ENCODE measurements at places on chromosomes 11 and 22.

DNA sequence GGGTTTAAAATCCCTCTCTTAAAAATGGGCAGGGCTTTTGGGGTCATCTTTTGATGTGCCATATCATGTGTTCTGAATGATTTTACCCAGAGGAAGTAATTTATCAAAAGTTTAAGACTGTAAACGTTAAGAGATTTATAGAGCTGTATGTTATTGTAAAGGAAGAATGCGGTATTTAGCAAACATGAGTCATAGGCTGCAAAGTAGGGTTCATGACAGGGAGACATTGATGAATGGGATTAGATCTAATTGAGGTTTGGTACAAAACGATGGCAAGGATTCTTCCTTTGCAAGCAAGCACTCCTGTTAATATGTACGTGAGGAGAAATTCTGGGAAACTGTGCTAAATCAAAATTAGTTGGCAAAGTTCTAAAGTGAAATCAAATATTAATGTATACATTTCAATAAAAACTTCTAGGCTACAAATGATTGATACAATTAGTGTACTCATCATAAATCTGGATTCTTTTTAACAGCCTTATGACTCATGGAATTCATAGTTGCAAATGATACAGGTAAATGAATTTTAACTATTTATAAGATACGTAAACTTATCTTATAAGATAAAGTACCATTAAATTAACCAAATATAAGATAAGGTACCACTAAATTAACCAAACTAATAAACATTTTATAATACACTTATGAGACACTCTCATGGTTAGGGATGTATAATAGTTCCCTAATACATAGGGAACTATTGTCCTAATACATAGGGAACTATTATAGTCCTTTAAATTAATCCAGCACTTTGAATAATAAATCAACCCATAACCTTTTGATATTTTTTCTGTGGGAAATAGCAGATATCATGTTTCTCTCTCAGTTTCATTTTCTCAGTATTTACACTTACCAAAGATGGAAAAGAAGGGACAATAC lies 58.4 kb downstream of the KIF18A start:
- DNase-seq: no peak

GRCh38 chr22:47928631-47929030 lies 1166.2 kb downstream of the TBC1D22A start:
- no peak for DNase-seq

DNA sequence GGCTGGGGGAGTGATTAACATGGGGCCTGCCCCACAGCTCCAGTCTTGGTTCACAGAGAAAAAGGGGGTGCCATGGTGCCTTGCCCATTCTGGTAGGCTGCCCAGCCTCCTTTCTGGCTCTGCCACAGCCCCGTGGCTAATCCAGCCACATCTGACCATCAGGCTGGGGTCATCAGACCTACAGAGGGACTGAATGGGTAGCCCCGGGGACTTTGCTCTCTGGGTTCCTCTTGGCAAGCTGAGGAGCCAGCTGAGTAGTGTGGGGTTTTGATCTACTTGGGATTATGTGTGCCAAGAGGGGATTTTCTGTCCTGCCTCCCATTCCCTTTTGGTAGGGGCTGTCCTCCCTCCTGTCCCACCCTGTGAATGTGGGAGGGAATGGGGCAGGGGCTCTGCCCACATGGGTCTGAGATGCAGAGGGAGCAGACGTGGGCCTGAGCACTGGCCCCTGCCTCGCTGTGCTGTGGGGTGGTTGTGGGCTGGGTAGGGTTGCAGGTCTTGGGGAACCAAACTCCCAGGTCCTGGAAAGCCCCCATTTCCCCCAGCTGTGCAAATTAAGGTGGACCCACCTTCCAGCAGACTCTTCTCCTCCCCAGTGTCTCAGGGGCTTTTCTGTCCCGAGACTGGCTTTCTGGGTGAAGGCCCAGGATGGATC lies 32.0 kb downstream of the CD82 start:
- DNase-seq: no peak

DNA sequence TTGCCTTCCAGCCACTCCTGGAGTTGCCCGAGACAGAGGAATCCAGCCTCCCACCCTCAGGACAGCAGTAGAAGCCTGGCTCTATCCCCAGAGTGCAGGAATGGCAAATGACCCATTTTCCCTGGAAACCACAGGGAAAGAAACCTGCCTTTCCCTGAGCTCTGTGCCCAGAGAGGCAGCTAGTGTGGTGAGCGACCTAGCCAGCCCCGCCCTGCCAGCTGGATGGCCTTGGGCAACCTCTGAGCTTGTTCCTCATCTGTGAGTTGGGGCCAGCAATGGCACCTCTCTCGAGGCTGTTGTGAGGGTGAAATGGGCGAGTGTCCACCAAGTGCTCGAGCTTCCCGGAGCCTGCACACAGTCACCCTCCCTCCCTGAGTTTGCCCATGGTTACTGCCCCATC lies 3.7 kb downstream of the OMP start:
- DNase-seq: no peak

GRCh38 chr11:114129142-114129541 lies 69.6 kb downstream of the ZBTB16 start:
- no peak for DNase-seq

DNA sequence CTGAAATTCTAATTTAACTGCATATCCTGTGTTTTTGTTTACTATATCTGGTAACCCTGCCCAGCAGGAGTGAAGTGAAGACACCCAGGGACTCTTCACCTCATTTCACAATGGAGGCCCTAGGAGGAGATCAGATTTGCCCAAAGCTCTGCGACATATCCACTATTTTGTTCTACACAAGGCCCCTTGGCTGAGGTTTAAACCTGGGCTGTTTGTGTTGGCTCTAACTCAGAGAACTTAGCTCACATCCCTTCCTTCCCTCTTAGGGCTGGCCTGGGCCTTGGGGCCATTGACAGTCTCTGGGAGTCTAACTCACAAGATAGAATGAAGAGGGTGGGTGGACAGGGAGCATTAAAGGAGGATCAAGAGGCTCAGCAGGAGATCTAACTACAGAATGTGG lies 8.2 kb upstream of the PLA2G3 start:
- no peak for DNase-seq

DNA sequence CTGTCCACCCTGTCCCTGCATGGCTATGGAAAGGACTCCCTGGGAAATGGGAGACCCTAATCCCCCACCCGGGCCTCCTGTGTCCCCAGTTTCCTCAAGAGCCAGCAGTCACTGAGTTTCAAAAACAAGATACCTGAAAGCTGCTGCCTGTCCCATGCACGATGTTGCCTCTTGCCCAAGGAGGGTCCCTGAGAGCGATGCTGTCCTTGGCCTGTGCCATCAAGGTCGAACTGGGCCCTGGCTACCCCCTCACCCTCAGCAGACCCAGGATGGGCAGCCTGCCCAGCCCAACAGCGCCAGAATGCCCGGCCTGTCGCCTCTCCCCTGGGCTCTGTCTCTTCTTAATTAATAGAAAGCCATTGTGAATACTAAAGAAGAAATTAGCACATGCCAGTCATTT lies 104.5 kb upstream of the LMO1 start:
- DNase-seq: no peak

DNA sequence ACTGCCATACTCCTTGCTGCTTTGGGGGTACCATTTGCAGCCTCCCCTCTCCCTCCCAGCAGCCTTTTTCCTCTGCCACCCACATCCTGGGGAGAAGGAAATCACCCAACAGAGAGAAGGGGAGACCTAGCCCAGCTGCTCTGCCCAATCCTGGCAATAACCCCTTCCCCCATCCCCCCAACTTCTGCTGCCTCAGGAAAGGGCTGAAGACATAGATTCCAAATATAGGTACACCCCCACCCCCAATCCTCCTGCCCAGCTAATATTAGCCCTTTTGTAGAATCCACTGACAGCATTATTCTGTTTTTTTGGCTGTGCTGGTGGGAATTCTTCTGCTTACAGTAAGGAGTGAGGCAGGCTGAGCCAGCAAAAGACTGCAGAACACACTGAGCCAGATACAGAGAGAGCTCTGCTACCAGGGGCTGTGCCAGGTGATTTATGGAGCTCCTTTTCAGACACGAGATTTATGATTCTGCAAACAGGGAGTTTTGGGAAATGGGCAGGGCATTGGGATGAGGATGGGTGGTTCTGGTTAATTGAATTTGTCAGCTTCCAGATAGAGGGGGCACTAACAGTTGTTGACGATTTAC lies 164.0 kb downstream of the TENM4 start:
- no peak for DNase-seq

GRCh38 chr11:105799728-105800462 lies 190.0 kb downstream of the GRIA4 start:
- DNase-seq: no peak

DNA sequence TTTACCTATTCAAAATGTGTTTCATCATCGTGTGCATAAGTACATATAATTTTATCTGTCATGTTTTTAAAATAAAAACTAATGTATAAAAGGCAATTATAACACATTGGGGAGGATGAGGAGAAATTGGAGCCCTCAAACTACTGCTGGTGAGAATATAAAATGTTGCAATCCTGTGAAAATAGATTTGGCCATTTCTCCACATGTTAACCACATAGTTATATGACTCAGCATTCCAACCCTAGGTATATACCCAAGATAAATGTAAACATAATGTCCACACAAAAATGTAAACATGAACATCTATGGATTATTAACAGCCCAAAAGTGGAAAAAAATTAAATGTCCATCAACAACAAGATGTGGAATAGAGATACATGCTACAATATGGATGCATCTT lies 928.0 kb upstream of the FAT3 start:
- no peak for DNase-seq

GRCh38 chr22:50186761-50187523 lies 1.2 kb downstream of the TRABD start:
- DNase-seq: no peak

GRCh38 chr11:93983542-93984195 lies 37.5 kb upstream of the HEPHL1 start:
- no peak for DNase-seq

GRCh38 chr11:64787526-64788320 lies 9.4 kb upstream of the SF1 start:
- DNase-seq: peak; percentile 57

DNA sequence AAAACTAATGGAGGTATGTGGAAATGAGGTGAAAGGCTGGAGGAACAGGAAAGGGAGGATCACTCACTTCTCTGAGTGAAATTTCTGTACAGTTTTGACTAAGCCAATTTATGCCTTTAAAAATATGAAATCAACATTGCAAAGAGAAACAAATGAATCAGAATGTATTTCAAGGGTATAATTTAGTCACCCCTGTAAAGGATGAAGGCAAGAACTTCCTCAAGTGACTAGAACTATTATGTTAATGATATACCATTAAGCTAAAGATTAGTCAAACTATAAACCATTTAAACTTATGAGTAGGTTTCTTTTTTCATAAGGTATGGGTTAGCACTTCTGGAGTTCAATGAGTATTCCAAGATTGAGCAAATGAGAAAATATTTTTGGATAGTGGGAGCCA lies 184.5 kb upstream of the CHORDC1 start:
- DNase-seq: no peak

- no peak for DNase-seq
These were observed 9.6 kb downstream of the ADM start for GRCh38 chr11:10314199-10315072.

DNA sequence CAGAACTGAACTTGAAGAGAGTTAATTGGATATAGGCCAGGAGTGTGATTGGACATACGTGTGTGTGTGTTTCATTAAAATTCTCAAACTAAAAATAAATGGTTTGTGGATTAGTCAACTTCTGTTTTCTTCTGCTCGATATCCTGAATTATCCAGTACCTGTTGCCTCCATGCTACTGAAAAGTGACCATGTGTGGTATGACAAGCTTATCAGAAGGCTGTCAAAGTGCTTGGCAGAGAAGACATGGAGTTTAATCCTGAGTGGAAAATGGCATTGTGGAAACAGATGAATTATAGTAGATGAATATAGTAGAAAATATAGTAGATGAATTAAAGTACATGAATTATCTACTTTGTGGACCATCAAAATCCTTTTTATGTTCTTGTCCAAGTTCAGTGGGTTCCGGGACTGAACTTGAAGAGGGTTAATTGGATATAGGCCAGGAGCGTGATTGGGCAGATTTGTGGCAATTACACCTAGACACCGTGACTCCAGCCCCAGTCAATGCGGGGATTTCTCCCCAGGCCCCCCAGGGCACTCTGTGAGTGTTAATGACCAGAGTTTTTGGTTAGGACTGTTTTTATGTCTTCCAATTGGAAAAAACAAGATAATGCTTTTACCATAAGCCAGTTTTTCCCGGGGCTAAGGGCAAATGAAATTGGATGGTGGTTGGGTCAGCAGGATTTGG lies 30.1 kb downstream of the GRAMD1B start:
- no peak for DNase-seq

GRCh38 chr11:2558397-2558796 lies 113.6 kb downstream of the KCNQ1 start:
- DNase-seq: no peak

DNA sequence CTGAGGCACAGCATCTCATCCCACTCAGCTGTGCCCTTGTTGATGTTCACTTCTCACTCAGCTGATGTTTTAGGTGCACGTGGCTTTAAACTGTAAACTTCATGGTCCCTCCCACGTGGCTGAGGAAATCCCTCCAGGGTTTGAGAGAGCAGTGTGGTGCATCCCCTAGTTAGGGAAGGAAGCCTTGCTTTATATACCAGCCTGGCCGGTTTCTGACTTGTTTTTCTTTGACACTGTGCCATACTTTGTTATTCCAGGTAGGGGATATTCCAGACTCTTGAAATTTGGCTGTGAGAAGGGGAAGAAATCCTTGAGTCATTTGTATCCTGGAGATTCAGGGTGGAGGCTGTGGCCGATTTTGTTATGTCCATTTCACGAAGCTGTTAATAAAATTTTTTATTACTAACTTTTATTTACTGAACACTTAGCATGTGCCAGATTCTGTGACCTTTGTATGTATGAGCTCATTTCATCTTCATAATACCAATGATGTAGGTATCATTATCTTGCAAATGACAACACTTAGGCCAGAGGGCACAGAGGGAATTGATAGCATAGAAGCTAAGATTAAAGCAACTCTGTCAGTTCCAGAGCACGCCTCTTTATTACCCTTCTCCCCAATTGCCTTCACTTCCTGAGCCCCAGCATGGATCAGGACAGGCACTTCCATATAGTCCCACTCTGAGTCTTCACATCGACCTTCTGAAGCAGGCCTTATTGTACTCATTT lies 116.6 kb downstream of the NAV2 start:
- peak; percentile 79 for DNase-seq

- DNase-seq: peak; percentile 21
These were observed 68.2 kb downstream of the ENDOD1 start for GRCh38 chr11:95157824-95158223.

DNA sequence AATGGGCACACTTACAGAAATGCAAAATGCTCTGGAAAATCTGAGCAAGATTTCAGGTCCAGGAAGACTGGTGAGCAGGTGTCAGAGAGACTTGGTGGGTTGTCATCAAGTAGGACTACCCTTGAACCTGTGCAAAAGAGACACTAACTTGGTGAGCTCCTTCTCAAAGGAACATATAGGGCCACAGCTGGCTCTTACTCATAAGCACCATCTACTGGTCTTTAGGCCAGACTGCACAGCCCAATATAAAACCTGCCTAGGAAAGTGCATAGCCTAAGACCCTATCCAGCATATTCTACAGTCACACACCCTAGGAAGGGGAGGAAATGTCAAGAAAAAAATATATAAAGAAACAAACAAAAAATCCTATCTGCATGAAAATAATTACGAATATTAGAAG lies 18.2 kb upstream of the OR10W1 start:
- peak; percentile 48 for DNase-seq
